ENCODE measurements at places on chromosomes 2 and 18. TPM values are rescaled to one million over a fixed set of nuclear protein-coding genes. Genes with fewer than 3 reads are reported as not detected.
A peak's percentile ranks its signal among the peaks of the same experiment; 100 is the strongest.

The LOXL3 gene
- 3.7 TPM for total RNA-seq

The FOXI3 gene
- total RNA-seq: not detected

The BOLL gene
- not detected for total RNA-seq

The FBXO36 gene
- 6.9 TPM for total RNA-seq

The SLC9A4 gene
- total RNA-seq: not detected

DNA sequence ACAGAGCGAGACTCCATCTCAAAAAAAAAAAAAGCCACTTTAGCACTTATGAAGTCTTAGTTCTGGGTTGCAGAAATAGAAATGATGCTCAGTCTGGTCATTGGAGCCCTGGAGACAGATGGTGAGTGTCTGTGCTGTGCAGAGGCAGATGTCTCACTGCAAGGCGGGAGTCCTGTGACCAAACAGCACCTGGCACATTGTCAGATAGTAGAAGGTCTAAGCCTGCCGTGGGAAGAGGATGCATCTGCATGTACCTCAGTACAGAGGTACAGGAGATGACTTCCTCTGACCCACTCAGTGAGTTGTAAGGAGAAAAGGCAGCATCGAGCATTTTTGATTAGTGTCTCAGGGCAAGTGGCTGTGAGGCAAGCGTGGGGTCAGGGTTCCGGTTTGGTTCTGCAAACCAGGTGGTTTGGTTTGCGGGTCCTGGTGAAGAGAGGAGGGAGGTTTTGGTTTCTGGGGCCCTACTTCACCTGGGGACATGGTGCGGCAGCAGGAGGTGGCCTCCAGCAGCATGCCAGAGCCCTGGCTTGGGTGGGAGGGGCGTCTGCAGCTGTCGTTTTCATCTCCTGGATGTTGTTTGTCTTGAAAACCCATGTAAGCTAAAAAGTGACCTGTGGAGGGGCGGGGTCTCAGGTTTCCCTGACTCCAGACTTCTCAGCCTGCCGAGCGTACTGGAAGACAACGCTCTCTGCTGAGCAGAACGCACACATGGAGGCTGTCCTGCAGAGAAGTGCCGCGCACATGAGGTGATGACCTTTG lies 3.8 kb downstream of the RBFA start:
- H3K27me3 ChIP-seq: no peaks in the 10 kb centered on the region
- H3K36me3 ChIP-seq: peaks cover 7% of the 10 kb centered on the region
- H3K4me1 ChIP-seq: peaks cover 6% of the 10 kb centered on the region
- H3K27ac ChIP-seq: no peak overlapping the region

GRCh38 chr2:238053191-238053776 lies 7.5 kb upstream of the SCLY start:
- no peaks in the 10 kb centered on the region for H3K4me1 ChIP-seq
- no peaks in the 10 kb centered on the region for H3K36me3 ChIP-seq
- no peak overlapping the region for H3K4me3 ChIP-seq
- no peak overlapping the region for H3K27ac ChIP-seq
- H3K27me3 ChIP-seq: no peaks in the 10 kb centered on the region
- no peak for DNase-seq

- no peak overlapping the region for H3K4me3 ChIP-seq
- no peak overlapping the region for H3K27ac ChIP-seq
- no peaks in the 10 kb centered on the region for H3K36me3 ChIP-seq
- H3K27me3 ChIP-seq: no peaks in the 10 kb centered on the region
These were observed 71.5 kb upstream of the TTC39C start for GRCh38 chr18:23943104-23943503.

- H3K4me3 ChIP-seq: peak within 1 kb of the TSS; percentile 84
- H3K4me1 ChIP-seq: peaks cover 15% of the 10 kb centered on the region
- DNase-seq: peak; percentile 79
These were observed at the start of gene RTKN for GRCh38 chr2:74441690-74442482. Gene RTKN (minus strand): TSS chr2:74441937. CDS start chr2:74441816, 121 bp downstream.

DNA sequence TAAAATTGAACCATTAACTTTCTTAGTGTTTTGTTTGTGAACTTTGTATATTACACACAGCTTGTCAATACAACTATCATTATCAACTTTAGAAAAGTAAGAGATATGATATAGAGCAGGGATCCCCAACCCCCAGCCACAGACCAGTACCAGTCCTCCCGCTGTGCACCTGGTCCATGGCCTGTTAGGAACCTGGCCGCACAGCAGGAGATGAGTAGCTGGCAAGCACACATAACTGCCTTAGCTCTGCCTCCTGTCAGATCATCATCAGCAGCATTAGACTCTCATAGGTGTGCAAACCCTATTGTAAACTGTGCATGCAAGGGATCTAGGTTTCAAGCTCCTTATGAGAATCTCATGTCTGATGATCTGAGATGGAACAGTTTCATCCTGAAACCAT lies 491.0 kb upstream of the NXPH2 start:
- H3K36me3 ChIP-seq: no peaks in the 10 kb centered on the region
- H3K27ac ChIP-seq: no peak overlapping the region
- H3K4me3 ChIP-seq: no peak overlapping the region
- H3K4me1 ChIP-seq: no peaks in the 10 kb centered on the region
- no peaks in the 10 kb centered on the region for H3K27me3 ChIP-seq
- no peak for DNase-seq

DNA sequence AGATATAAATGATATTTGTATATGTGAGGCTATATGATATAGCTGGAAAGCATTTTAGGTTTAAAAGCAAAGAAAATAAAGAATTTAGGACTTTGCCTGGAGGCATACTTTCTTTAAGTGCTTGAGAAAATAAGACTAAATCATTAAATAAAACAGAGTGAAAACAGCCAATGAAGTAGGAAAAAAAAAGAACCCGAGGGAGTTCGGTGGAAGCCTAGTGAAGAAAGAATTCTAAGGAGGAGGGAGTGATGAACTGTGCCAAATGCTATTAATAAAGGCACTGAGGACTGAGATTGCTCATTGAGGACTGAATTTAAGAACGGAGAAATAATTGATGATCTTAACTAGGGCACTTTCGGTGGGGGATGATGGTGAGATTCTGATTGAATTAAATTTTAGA lies 573.5 kb downstream of the DSC3 start:
- no peaks in the 10 kb centered on the region for H3K27me3 ChIP-seq
- no peaks in the 10 kb centered on the region for H3K4me1 ChIP-seq
- no peak for DNase-seq
- H3K36me3 ChIP-seq: no peaks in the 10 kb centered on the region
- H3K4me3 ChIP-seq: no peak overlapping the region

GRCh38 chr2:142769761-142770160 lies 107.7 kb upstream of the KYNU start:
- no peaks in the 10 kb centered on the region for H3K27me3 ChIP-seq
- H3K27ac ChIP-seq: no peak overlapping the region
- H3K4me1 ChIP-seq: no peaks in the 10 kb centered on the region
- no peak for DNase-seq
- no peaks in the 10 kb centered on the region for H3K36me3 ChIP-seq

DNA sequence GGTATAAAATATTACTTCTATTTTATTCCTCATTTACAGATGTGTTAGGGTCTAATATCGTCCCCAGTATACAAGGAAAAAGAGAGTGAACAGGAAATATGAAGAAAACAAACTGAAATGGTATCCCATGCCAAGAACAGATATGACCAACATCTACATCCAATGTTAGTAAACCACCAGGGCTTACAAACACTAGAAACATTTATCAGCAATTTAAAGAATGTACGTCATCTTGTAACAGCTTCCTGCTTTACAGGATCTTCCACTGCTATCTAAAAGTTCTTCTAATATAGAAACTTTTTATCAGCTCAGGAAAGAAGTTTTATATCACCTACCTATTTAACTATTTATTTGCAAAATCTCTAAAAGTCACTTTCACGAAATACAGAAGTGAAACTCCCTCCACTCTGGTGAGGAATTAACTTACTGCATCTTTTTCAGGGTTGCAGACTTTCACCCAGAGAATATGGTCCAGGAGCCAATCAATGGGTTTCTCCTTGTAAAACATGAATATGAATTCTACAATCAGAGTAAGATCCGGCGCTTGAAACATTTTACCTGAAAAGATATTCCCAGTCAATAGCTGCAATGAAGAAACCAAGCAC lies 35.2 kb downstream of the UNC50 start:
- no peaks in the 10 kb centered on the region for H3K36me3 ChIP-seq
- no peak overlapping the region for H3K27ac ChIP-seq
- H3K4me3 ChIP-seq: no peak overlapping the region
- DNase-seq: no peak
- H3K27me3 ChIP-seq: no peaks in the 10 kb centered on the region

DNA sequence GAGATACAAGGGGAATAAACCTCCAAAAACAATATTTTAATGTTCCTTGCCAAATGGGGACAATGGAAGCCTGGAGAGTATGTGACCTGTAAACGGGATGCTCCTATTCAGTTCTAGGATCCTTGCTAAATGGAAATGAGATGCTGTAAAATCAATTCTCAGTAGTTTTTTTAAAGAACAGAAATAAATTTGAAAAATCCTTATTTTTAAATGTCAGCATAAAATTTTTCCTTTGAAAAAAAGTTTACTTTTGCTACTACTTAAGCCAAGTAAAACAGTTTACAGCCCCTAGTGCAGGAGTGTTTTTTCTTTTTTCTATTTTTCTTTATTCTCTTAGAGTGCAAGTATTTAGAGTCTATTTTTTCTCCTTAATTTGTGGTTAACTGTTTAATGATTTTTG lies 158.8 kb downstream of the MBD5 start:
- no peaks in the 10 kb centered on the region for H3K4me1 ChIP-seq
- no peaks in the 10 kb centered on the region for H3K27me3 ChIP-seq
- H3K36me3 ChIP-seq: no peaks in the 10 kb centered on the region
- no peak overlapping the region for H3K27ac ChIP-seq

GRCh38 chr2:112941753-112942653 lies 31.0 kb downstream of the IL37 start:
- H3K4me1 ChIP-seq: no peaks in the 10 kb centered on the region
- no peaks in the 10 kb centered on the region for H3K36me3 ChIP-seq
- peak; percentile 68 for DNase-seq
- no peaks in the 10 kb centered on the region for H3K27me3 ChIP-seq

DNA sequence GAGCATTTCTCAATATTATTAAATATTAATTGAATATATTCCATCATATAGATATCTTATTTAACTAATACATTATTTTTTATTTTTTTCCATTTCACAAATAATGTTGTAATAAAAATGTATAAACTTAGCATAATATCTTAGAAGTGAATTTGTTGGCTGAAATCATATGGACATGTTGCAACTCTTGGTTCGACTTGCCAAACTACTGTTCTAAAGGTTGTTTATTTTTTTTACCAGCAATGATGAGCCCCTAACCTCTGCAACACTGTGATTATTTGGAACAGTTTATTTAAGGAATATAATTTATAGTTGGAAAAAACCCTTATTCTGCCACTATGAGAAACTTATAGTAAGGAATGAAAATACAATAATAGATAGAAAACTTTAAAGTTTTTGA lies 8.8 kb upstream of the NAB1 start:
- H3K4me3 ChIP-seq: no peak overlapping the region
- H3K4me1 ChIP-seq: no peaks in the 10 kb centered on the region
- no peaks in the 10 kb centered on the region for H3K27me3 ChIP-seq
- H3K36me3 ChIP-seq: no peaks in the 10 kb centered on the region
- H3K27ac ChIP-seq: no peak overlapping the region

- H3K36me3 ChIP-seq: no peaks in the 10 kb centered on the region
- H3K27me3 ChIP-seq: no peaks in the 10 kb centered on the region
- no peaks in the 10 kb centered on the region for H3K4me1 ChIP-seq
- H3K4me3 ChIP-seq: no peak overlapping the region
These were observed 502.2 kb downstream of the NRXN1 start for GRCh38 chr2:50529600-50530218.

- H3K4me3 ChIP-seq: no peak overlapping the region
- no peaks in the 10 kb centered on the region for H3K4me1 ChIP-seq
- no peaks in the 10 kb centered on the region for H3K27me3 ChIP-seq
- no peak overlapping the region for H3K27ac ChIP-seq
- no peaks in the 10 kb centered on the region for H3K36me3 ChIP-seq
These were observed 40.5 kb downstream of the ASB18 start for GRCh38 chr2:236223675-236224074.

DNA sequence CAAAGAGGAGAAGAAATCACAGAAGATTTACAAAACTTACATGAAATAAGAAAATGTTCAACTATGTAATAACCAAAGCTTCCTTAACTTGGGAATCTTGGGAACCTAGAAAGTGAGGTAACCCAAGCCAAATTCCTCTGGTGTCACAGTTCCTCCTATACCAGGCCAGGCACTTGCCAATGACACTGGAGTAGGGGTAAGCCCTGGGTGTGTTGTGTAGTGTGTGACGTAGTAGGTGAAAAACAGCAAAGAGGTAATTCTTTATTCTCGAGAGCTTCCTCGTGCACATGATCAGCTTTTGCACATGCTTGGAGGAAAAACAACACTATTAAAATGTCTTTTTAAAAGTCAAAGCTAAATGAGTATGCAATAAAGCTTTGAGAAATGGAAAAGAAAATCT lies 118.0 kb downstream of the METTL8 start:
- no peak for DNase-seq
- no peaks in the 10 kb centered on the region for H3K27me3 ChIP-seq
- no peaks in the 10 kb centered on the region for H3K36me3 ChIP-seq
- no peak overlapping the region for H3K27ac ChIP-seq

DNA sequence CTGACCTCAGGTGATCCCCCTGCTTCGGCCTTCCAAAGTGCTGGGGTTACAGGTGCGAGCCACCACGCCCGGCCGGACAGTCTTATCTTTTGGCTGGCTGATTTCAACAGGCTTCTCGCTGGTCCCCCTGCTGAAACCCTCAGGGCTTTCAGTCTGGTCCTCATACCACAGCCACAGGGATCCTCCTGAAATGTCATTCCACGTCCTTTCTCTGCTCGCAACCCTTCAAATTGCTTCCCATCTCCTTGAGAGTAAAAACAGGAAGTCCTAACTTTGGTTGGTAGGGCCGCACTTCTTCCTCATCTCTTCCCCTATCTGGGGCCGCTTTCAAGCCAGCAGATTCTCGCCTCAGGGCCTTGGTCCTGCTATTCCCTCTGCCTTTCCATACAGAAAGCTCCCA lies 1.4 kb upstream of the CAB39 start:
- H3K36me3 ChIP-seq: no peaks in the 10 kb centered on the region
- H3K27me3 ChIP-seq: no peaks in the 10 kb centered on the region
- no peak for DNase-seq
- H3K4me3 ChIP-seq: no peak overlapping the region
- H3K4me1 ChIP-seq: no peaks in the 10 kb centered on the region
- H3K27ac ChIP-seq: no peak overlapping the region

DNA sequence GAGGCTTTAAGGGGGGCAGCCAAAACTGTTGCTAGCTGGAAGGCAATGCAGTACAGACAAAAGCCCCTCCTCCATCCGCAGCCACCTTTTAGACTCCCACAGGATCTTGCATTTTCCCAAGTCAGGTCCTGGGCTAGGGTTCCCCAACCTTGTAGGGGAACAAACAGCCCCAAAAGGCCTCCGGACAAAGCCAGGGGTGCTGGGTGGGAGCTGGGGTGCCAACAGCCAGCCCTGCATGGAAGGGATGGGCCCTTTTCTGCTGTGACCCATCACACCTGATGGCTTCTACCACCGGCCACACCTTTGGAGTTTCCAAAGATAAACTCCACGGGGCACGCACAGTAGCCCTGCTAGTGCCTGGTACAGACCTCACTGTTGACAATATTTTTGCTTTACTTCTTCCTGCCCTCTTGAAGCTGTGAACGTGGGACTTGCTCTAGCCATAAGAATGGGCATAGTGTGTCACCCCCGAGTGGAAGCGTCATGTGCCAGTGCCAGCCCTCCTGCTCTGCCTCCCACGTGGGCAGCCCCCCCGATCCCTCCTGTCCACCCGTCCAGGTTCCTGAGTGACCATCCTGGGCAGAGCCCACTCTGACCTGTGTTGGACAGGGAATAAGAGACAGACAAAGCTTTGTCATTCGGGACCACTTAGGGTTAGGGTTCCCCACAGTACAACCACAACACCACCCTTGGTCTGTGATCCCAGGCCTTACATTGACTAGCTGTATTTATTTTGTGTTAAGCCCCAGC lies 18.8 kb downstream of the TUBB6 start:
- H3K4me3 ChIP-seq: no peak overlapping the region
- H3K4me1 ChIP-seq: no peaks in the 10 kb centered on the region
- peaks cover 11% of the 10 kb centered on the region for H3K36me3 ChIP-seq

GRCh38 chr2:208017721-208018120 lies 7.6 kb downstream of the PLEKHM3 start:
- H3K4me3 ChIP-seq: no peak overlapping the region
- H3K4me1 ChIP-seq: no peaks in the 10 kb centered on the region
- no peaks in the 10 kb centered on the region for H3K36me3 ChIP-seq
- DNase-seq: no peak
